ENCODE measurements at places on chromosomes 7 and 10.

DNA sequence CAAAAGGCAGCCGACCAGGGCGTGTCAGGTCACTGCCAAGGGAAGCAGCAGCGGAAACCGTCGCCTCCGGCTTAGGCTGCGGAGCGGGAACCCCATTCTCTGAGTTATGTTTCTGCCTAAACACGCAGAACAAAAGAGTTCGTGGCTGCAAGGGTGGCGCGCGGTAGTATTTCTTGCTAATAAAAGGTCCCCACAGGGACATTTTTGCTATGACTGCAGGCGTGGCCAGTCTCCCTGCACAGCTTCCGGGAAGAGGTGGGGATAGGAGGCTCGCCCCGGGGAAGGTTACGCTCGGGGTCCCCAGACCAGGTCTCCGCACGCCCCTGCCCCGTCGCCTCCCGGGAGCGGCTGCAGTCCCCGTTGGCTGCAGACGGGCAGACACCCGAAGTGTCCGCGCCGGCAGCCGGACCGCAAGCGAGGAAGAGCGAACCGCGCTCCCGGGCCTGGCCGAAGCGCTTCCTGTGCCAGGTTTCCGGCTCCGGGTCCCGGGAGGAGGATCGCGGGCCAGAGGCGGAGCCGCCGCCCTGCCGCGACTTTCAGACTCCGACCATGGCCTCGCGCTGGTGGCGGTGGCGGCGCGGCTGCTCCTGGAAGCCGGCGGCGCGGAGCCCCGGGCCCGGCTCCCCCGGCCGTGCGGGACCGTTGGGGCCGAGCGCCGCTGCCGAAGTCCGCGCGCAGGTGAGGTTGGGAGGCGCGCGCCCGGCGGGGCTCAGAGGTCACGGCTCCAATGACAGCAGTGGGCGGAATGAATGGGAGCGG lies at the start of gene PDSS1:
Gene PDSS1 (plus strand): TSS at position 539 of the 759 bp plus-strand sequence. CDS start 11 bp downstream, at position 550.
- peak; percentile 48 for DNase-seq

DNA sequence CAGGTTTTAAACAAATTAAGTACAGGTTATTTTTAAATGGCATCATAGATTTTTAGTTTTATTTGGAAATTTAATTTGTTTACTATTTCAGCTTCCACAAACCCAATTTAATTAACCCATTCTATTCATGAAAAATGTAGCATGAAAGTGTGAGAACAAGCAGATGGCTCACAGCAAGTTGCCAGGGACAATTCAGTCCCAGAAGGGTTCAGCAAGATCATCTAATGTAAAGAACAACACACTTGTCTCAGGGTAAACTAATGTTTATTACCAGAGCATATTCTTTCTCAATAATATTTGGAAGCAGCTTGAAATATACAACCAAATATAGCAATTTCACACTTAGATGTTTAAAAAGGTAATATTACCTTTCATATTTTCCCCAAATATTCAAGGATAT lies 166.9 kb upstream of the SLC13A1 start:
- DNase-seq: no peak

DNA sequence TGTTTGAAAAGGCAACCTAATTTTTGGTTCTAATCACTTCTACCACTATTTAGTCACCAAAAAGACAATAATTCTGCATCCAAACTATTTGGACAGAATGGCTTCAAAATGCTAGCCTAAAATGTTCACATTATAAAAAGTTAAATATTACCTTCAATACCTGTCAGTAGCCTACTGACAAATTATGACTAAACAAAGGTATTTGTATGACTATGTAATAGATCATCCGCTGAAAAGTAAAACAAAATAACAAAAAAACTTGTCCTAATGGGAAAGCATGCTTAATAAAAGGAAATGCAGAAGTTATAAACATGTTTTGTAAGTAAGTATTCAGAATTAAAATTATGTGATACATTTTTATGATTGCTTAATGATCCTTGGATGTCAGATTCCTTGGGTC lies 36.6 kb downstream of the CD36 start:
- DNase-seq: no peak

- no peak for DNase-seq
Measured at GRCh38 chr10:50561266-50561665, 62.5 kb downstream of the SGMS1 start.

- no peak for DNase-seq
Measured at GRCh38 chr10:43252783-43253341, 14.0 kb downstream of the RASGEF1A start.

- DNase-seq: no peak
Measured at GRCh38 chr10:84432891-84433290, 104.5 kb downstream of the CCSER2 start.

DNA sequence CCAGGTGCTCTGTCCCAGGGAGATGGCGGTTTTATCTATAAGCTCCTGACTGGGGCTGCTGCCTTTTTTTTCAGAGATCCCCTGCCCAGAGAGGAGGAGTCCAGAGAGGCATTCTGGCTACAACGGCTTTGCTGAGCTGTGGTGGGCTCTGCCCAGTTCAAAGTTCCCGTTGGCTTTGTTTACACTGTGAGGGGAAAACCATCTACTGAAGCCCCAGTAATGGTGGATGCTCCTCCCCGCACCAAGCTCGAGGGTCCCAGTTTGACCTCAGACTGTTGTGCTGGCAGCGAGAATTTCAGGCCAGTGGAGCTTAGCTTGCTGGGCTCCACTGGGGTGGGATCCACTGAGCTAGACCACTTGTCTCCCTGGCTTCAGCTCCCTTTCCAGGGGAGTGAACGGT lies 16.4 kb upstream of the SLC26A5 start:
- no peak for DNase-seq

DNA sequence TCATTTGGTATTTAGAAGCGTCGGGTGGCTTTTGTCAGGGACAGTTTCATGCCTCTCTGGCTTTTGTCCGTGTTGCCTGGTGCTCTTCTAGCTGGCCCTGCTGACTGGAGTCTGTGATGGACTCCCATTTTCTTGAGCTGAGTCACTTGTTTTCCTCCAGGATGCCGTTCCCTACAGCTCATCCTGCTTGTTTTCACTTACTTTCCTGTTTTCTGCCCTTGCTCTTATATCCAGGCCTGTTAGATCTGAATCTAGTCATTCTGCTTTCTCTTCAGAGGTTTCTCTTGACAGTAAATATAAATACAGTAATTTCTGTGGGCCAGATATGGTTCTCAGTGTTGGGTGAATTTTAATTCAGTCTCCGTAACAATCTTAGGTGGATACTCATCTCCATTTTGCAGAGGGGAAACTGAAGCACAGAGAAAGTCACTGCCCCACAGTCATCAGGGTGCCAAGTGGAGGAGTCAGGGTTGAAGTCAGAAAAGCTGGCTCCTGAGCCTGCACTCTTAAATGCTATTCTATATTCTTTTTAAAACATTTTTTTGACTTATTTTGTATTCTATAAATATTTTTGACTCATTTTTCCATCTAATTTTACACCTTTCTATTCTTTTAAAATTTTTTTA lies 85.4 kb downstream of the CCNY start:
- no peak for DNase-seq

GRCh38 chr10:114806562-114807391 lies 14.8 kb upstream of the FHIP2A start:
- DNase-seq: no peak

DNA sequence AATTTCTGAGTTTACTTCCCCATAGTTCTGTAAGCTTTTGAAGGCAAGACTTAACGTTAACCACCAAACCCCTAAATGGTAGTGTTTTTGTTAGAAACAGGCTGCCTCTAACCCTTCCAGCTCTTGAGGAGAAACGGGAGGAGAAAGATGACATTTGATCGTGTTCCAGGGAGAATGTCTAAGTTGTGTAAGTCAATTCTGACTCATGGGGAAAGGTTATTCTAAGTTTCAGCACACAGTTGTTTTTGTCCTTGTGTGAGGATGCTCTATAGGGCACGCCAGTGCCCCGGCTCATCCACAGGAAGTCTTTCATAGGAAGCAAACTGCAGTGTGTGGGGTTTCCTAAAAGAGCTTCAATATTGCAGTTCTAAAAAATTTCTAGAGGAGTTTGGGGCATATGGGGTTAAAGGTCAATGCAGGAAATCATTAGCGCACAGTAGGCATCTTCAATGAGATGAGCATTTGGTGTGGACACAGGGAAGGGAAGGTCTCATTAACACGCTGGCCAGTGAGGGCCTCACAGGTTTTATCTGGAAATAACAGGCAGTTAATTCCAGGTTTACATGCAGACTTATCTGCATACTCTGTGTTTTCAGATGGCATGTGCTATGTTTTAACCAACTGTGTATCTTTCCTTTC lies 638.2 kb upstream of the IGFBP3 start:
- no peak for DNase-seq

DNA sequence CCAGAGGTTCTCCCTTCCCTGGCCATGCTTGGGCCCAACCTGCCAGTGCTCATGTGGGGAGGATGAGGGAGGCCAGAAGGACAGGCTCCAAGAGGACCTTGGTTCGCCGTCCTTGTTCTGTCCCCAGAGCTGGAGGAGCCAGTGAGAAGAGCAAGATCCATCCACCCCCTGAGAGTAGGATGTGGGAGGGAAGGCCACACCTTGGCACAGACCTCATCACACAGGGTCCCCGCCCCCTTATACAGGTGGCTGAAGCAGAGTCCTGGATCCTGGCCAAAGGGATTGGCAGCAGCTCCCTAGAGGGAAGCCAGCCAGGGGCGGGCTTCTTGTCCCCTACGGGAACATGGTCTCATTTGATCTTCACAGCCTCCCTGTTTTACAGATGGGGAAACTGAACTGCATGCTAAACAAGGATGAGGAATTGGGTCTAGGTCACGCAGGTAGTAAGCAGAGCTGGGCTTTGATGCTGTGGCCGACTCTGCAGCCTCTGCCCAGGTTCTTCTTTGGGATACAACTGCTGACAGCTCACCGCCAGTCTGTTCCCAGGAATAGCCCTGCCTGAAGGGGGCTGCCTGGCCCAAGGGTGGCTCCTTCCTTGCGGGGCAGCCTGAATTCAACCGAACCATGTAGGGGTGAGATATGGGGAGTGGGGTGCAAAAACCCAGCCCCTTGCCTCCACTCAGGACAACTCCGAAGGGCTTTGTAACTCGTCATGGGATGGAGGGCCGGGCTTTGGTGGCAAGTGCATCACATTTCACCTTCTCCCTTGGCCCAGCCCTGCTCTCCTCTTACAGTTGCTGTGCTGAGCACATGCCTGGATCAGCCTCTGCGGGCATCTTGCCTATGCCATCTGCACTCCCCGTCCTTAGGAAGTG lies 62.2 kb upstream of the KDM7A start:
- DNase-seq: no peak

DNA sequence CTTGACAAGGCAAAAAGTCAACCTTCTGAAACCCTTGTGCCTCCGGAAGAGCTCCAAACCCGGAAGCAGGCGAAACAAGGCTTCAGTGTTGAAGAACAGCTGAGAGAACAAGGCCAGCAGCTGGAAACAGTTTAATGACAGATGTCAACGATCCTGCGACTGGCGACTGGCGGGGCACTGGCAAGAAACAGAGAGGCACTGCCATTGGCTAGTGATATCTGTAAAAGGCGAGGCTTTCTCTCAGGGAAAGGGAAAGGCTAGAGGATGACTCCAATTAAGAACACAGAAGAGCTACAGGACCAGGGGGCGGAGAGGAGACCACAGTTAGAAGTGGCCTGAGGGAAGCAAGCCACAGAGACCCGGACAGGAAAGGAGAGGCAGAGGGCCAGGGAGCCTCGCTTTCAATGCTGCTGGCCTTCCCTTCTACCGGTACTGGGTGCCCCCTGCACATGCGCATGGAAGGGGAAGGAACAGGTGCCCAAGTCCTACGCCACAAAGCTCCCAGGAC lies 19.4 kb downstream of the ITGB1 start:
- peak; percentile 50 for DNase-seq

DNA sequence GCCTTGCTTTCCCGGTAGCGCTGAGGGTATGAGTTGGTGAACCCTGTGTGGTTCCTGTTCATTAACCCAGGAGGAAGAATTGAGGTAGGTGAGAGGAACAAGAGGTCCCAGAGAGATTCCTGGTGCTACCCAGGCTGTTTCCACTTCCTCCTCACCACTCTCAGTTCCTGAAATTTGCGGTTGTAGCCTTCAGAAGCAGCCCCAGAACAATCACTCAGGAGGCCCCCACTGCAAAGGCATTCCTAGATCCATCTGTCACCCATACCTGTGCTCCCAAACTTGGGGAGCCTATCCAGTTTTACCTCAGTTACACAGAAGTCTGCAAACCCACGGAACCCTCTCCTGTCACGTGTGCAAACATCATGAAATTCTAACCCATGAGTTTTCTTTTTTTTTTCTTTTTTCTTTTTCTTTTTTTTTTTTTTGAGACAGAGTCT lies 9.0 kb upstream of the PIP4K2A start:
- DNase-seq: no peak

GRCh38 chr10:11876805-11877590 lies 53.8 kb downstream of the PROSER2 start:
- DNase-seq: no peak

- no peak for DNase-seq
Measured at GRCh38 chr10:43953672-43954071, 305.0 kb upstream of the ZNF32 start.

DNA sequence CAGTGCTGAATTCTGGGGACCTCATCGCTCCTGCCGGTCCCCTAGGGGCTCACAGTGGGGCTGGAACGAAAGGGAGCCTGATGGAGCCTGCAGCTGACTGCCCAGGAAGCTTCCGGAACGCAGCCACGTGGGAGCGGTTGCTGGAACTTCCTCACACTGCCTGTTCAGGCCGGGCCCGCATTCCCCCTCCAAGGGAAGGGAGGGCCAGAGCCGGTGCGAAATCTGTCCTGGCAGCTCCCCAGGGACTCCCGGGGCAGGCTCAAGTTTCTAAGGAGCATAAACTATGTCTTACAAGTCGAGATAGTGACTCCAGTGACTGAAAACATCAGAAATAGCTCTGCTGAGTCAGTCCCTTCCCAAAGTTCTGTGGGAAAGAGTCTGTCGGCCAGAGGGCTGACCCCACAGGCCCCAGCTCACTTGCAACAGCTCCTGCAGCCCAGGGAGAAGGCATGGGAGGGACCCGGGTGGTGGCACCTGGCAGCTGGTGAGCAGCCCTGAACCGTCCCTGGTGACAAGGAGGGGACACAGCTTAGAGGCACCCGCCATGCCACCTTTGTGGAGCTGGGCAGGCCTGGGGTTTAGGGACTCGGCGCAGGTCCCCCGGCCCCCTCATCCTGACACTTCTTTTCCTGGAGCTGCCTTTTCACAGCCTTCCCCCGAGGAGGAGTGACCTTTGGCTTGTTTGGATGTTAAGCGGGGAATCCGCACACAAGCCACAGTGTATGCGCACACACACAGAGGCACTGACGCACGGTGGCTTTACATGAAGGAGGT lies 47.6 kb downstream of the PDGFA start:
- peak; percentile 52 for DNase-seq

DNA sequence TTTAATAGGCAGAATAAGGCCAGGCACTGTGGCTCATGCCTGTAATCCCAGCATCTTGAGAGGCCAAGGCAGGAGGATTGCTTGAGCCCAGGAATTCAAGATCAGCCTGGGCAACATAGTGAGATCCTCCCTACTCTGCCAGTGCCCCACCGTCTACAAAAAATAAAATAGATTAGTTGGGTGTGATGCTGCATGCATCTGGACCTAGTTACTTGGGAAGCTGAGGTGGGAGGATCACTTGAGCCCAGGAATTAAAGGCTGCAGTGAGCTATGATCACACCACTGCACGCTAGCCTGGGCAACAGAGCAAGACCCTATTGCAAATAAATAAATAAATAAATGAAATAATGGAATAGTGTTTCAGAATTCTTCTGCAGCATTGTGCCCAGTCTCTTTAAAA lies 16.2 kb downstream of the FAM200A start:
- DNase-seq: no peak

GRCh38 chr10:63157845-63158624 lies 24.9 kb downstream of the NRBF2 start:
- peak; percentile 63 for DNase-seq

All from head of caudate nucleus (tissue), 42 donors.